SJSA1 (cell line): ENCODE measurements at places on chromosomes 16 and 17. TPM values are rescaled to one million over a fixed set of nuclear protein-coding genes. Genes with fewer than 3 reads are reported as not detected.

DNA sequence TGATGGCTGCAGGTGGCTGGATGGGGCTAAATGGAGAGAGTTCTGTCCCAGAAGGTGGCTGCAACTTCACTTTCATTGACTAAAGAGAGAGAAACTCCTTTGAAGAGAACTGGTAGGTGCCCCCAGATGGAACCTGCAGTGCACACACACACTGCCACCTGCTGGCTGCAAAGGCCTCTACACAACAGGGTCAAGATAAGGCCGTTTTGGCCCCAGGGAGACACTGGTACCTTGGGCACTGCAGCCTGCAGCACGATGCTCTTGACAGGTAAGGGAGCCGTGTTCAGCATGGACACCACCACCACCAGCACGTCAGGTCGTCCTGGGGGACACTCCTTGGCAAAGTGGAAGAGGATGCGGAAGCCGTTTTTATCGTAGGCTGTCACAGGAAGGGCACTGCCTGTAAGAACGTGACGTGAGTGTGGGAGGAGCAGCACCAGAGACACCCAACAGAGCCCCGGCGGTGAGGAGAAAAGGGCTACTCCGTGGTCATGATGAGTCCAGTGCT, 22.7 kb downstream of the GGA3 start:
- DNase-seq, result peak; percentile 77

DNA sequence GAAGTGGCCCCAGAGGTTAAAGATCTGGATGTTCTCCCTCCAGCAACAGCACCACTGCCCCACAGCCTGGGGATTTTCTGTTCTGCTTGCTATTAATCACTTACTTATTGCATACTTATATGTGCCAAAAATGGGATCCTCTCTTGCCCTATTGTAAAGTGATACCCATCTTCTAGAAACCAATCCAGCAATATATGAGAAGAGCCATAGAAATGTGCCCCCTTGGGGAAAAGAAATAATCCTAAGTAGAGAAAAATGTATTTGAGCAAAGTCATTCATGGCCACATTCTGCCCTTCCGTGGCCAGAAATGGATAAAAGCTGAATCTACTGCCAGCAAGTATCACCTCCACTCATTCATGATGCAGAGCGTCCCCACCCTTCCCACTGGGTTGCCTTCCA, 20.9 kb downstream of the SOST start:
- no peak for DNase-seq

GRCh38 chr17:64537488-64537887, 30.7 kb downstream of the CEP95 start:
- no peak for DNase-seq

DNA sequence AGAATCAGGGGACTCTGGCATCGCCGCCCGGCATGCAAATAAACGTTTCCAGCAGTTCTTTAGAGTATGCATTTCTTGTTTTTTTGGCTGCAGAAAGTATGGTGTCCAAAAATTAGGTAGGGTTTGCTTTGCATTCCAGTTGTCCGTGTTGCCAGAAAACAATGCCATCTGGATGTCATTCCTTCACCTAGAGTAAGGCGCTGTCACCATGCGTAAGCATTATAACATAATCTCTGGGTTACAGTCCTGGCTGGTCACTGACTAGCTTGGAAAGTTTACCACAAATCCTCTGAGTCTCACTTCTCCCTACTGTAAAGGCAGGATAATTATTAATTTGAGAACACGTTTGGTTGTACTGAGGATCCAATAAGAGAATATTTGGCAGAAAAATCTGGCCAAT, 457.7 kb downstream of the XYLT1 start:
- DNase-seq, result no peak

GRCh38 chr17:79761894-79762589, 15.9 kb upstream of the CBX2 start:
- no peak for DNase-seq

DNA sequence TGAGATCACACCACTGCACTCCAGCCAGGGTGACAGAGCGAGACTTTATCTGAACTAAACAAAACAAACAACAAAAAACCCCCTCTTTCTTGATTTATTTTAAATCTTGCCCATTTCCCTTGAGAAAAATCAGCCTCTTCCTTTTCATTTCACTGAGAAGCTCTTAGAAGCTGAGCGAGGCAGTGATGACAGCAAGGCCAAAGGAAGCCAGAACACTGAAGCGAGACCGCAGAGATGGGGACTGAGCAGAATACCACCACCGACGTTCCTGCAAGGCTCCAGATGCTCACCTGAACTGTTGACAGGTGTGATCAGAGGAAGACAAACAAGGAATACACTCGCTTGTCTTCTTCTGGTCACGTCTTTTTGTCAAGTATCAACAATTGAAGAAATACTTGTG, 30.5 kb upstream of the IRF8 start:
- no peak for DNase-seq

DNA sequence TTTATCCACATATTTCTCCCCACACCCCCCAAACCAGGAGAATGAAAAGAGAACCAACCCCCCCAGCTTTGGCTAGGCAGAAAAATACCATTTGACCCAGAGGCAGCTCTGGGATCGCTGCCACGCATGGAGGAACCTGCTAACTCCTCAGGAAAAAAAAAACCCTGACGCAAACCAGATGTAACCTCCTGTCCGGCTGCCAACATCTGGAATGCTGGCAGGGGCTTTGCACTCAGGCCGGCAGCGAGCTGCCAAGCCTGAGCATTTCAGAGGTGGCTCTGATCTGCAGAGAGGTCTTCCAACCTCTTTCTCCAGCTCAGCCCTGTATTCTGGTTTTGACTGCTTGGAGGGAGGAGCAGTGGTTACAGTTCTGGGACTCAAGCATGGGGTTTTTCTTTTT, 8.2 kb downstream of the IGFBP4 start:
- DNase-seq, result no peak

DNA sequence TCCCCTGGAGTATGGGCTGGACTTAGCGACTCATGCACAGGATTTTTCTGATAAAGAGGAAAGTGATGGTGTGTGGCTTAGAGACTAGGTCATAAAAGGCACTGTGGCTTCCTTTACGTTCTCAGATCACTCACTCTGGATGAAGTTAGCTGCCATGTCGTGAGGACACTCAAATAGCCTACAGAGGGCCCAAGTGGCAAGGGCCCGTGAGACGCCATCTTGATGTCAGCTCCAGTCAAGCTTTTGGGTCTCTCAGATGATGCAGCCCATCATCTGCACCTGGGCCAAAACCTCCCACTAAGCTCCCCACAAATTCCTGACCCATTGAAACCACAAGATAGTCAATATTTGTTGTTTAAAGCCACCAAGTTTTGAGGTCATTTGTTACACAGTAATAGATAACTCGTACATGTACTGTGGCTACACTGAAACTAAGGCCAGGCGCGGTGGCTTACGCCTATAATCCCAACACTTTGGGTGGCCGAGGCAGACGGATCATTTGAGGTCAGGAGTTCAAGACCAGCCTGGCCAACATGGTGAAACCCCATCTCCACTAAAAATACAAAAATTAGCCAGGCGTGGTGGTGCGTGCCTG, 14.7 kb downstream of the ST6GALNAC2 start:
- DNase-seq, result no peak

DNA sequence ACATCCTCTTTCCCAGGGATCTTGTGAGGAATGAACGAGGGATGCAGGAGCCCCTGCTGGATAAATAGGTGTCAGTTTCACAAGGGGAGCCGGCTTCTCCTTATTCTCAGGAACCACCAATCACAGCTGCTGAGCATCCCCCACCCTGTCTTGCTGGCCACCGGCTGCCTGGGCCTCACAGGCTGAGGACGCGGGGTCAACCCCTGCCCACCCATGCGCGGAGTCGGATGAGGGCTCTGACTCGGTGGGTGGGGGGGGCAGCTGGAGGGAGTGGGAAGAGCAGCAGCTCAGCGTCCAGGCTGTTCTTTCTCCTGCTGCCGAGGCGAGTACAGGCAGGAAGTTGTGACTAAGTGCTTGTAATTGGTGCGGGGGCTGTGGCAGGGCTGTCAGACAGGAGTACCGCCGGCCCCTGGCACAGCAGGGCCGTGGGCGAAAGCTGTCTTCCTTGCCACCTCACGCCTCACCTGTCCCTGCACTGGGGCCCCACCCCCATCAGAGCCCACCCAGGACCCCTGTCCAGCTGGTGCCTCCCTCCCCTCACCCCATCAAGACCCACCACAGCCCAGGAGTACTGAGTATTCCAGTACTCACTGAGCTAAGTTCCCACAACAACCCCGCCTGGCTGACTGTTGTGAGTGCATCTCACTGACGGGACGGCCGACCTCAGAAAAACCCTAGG, 11.0 kb upstream of the DPEP1 start:
- DNase-seq, result peak; percentile 84

GRCh38 chr16:80899809-80900592, 95.6 kb upstream of the CDYL2 start:
- DNase-seq, result no peak

GRCh38 chr17:77542011-77542410, 401.2 kb downstream of the SEC14L1 start:
- DNase-seq, result no peak

- DNase-seq, result no peak
Observed at GRCh38 chr17:36645422-36645821, 44.0 kb downstream of the MRM1 start.

DNA sequence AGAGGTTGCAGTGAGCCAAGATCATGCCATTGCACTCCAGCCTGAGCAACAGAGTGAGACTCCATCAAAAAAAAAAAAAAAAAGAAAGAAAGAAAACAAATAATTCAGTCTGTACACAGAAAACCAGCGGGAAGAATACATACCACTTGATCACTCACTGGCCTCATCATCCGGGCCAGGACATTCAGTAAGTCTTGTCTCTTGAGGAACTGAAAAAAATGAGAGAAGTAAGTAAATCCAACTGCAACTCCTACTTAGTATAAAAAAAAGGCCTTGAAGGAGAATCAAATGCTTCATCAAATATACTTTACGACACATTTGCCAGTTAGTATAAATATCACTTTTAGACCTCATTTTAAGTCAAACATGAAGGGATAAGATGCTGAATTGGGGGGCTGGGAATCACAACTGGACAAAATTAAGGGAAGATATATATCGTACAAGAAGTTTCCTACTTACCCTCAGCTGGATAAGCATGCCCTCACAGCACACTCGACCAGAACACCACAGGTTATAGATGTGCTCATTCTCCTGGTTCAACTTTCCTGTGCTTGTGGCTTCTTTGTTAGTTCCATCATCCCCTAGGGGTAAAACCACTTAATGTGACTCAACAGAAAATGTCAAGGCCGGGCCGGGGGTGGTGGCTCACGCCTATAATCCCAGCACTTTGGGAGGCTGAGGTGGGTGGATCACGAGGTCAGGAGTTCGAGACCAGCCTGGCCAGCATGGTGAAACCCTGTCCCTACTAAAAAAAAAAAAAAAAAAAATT, 12.4 kb downstream of the CCDC47 start:
- no peak for DNase-seq

- DNase-seq, result no peak
Observed at GRCh38 chr16:50925758-50926357, 184.0 kb downstream of the CYLD start.

GRCh38 chr16:78800523-78800922, 701.1 kb downstream of the WWOX start:
- DNase-seq, result no peak

GRCh38 chr17:58224315-58224714, 5.3 kb upstream of the MKS1 start:
- no peak for DNase-seq

DNA sequence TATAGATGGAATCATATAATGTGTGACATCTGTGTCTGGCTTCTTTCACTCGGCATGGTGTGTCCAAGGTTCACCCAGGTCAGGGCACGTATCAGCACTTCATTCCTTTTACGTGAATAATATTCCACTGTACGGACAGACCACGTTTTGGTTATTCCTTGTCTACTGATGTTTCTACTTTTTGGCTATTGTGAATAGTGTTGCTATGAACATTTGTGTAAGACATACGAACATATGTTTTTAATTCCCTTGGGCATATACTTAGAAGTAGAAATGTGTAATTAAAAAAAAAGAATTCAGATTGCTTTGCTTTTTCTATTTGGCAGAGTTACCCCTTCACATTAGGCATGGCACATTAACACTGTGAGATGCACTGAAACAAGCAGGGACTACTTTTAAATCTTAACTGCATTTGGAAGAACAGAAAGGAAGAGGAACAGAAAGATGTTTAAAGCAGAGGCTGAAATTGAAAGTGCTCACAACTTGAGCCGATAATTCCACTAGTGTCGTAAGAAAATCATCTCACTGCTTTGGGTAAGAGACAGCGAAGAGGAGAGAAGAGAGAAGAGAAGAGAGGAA, 105.3 kb downstream of the VPS53 start:
- no peak for DNase-seq

- DNase-seq, result no peak
Observed at GRCh38 chr17:19009970-19010369, 5.4 kb upstream of the FAM83G start.

- no peak for DNase-seq
Observed at GRCh38 chr17:51128076-51128475, 7.4 kb upstream of the SPAG9 start.

DNA sequence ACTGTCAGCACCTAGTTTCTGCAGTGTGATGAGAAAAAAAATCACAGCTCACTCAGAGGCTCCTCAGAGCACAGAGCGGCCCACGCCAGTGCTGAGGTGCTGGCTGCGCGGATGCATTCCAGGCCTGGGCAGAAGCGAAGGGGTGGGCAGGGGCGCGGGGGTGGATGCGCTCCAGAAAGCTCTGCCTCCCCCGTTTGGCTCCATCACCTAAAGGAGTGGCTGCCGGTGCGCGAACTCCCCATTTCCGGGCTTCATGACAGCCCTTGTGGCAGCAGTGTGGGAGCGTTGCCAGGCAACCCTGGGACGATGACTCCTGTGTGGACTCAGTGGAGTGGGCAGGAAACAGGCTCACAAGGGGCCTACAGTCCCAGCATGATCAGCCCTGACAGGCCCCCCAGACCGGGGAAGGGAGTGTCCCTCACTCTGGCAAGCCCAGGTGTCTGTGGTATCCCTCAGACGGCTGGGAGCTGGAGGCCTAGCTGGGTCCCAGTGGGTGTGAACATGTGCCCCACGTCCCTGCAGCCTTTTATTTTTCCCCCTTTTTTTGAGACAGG, 32.8 kb upstream of the NUDT16L1 start:
- DNase-seq, result no peak

GRCh38 chr17:67080804-67081203, 36.5 kb downstream of the CACNG1 start:
- DNase-seq, result no peak

Gene QRICH2
- total RNA-seq, result 2.0 and 4.7 TPM in 2 replicates

Gene WNK4
- total RNA-seq, result 0.25 TPM in 1 of 2 replicates, not detected in the other

Gene ABI3
- not detected in 2 replicates for total RNA-seq

Gene KRTAP4-5
- total RNA-seq, result not detected in 2 replicates

Gene KRTAP17-1
- total RNA-seq, result not detected in 2 replicates

Gene RHBDL1
- total RNA-seq, result 1.1 and 13.1 TPM in 2 replicates
